ENCODE measurements at places on chromosomes 4 and X.

GRCh38 chr4:77025643-77026321, 50.0 kb downstream of the CCNI start:
- DNase-seq = no peak

GRCh38 chr4:116688536-116688935, 396.8 kb downstream of the TRAM1L1 start:
- no peak for DNase-seq

DNA sequence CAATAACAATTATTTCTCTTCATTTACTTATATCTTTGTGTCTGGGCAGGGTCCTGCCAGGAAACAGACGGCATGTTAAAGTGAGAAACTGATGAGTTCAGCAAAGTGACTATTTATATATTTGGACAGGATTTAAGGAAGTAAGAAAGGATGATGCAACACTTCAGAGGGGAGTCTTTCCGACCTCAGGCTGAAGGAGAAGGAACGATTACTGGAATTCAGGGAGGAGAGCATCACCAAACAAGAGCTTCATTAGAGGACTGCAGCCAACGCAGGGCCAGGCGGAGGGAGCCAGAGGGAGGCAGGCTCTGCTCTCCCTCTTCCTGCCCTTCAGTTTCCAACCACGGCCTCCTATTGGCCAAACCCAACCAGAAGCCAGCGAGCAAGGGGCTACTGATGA, 1.5 kb upstream of the TLR7 start:
- no peak for DNase-seq

GRCh38 chr4:6540879-6541278, 34.1 kb upstream of the MAN2B2 start:
- no peak for DNase-seq

DNA sequence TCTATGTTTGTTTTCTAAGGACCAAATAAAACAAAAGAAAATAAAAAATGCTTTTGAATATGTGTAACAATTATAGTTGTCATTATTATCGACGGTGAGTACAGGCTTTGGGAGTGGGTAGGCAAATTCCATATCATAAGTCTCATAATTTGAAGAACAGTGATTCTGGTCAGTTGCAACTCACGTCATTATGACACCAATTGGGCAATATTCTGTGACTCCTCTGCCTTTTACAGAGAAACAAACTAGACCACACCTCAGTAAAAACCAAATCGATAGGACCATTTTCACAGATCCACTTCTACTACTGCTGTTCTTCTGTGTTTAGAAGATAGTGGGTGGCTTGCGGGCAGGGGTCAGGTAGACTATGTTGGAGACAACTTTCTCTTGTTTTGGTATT, 250.1 kb downstream of the C4orf33 start:
- DNase-seq = no peak

- no peak for DNase-seq
Observed at GRCh38 chrX:17372052-17372451, 2.9 kb upstream of the NHS start.

DNA sequence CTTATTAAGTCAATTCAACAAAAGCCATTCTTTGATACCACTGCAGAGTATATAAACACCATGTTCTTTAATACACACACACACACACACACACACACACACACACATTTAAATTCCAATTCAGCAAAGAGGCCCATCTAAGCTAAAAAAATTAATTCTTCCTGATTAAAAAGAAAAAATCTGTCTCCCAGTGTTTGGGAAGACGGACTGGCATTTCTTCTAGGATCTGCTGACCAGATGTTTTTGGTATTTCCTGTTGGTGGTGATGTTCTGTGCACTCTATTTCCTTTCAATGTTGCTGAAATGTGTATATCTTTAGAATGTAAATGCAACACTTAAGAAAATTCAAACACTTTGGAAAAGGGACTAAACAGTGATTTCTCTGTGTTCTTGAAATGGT, 243.8 kb downstream of the THOC2 start:
- DNase-seq = no peak

DNA sequence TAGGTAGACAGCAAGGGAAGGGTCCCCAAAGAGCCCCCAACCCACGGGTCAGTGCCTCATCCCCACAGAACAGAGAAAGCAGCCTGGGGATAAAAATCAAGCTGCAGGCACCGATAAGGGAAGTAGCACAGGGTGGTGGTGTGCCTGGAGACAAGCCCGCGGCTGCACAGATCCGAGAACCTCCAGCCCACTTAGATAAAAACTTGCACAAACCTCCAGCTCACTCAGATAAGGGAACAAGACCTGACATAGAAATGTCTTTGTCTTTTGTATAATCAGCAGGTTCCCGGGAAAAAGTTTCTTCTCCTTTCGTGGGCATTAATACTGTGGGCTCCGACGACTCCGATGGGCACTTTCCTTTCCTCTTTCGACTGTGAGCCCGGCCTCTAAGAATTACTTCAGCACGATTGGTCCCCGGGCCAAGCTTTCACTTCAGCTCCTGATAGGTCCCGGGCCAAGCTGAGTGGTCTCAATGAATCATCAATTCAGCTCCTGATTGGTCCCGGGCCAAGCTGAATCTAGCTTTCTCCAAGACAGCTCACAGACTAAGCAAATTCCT, 32.4 kb downstream of the PRDX4 start:
- no peak for DNase-seq

DNA sequence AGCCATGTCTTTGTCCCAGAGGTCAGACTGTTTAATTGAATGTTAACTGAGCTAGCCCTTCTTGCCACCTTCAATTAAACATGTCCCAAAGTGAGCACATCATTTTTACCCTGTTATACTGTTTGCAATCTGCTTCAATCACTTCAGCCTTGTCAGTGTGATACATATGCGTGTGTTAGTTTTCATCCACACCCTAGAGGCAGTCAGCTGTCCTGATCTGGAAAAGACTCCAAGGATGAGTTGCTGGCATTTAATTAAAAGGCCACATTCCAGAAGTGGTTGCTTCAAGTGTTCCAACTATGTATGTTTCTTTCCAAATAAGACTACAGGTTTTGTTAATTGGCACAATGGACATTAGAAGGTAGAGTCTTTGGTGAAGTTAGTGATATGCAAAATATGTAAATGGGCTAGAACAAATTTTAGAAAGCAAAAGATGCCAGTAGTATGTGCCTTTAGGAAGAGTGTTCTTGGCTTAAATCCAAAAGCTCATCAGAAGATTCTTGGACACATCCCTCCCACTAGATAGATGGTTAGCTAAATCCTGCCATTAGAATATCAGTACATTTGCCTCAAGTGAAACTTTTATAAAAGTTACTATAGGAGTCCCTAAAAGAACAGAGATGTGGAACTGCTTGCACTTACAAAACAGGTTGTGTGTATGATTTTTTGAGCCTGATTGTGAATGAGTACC, 79.5 kb upstream of the SLIT2 start:
- no peak for DNase-seq

GRCh38 chrX:23803931-23804381, 21.0 kb downstream of the SAT1 start:
- no peak for DNase-seq

GRCh38 chr4:154478547-154478946, 13.1 kb downstream of the DCHS2 start:
- no peak for DNase-seq

- no peak for DNase-seq
Observed at GRCh38 chr4:98993419-98994071, 2.0 kb upstream of the METAP1 start.

DNA sequence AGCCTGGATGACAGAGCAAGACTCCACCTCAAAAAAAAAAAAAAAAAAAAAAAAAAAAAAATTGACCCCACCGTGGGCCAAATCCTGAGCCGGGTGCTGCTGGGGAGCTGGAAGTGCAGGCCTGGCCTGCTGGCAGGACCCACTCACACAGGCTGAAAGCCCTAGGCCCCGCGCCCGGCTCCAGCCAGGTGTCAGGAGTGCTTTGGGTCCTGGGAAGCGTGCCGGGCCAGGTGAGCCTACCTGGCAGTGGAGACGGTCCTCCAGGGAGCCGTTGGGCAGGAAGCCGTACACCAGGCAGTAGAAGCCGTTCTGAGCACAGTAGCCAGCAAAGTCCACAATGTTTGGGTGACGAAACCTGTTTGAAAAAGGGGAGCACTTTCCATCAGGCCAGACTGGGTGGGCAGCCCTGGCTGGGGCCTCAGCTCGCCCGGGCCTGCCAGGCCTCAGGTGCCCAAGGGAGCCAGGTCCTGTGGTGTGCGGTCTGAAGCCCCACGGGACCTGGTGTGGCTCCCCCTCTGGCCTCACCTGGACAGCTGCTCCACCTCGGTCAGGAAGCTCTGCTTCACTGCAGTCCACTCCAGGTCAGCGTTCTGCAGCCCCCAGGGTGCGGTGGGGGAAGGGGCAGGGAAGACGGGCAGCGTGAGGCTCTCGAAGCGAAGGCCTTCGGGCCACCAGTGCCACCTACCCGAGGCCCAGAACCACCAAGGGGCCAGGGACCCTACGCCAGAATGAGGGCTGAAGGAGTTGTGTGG, 1.8 kb downstream of the IRAK1 start:
- no peak for DNase-seq

- DNase-seq = no peak
Observed at GRCh38 chr4:7144374-7145290, 47.7 kb upstream of the SORCS2 start.

GRCh38 chrX:42273387-42273786, 350.0 kb upstream of the CASK start:
- no peak for DNase-seq

GRCh38 chr4:173426064-173426463, 27.1 kb upstream of the SCRG1 start:
- DNase-seq = no peak

Data from activated T-helper 1 cell treated with Interleukin-2 at 50 U/mL for 16 hours (primary cell).